Right ventricle myocardium inferior (tissue), 1 donor: ENCODE measurements at places on chromosomes 11 and 22. TPM values are rescaled to one million over a fixed set of nuclear protein-coding genes. Genes with fewer than 3 reads are reported as not detected.

The VWCE gene
- 1.0 TPM for total RNA-seq

GRCh38 chr22:29030618-29031226 lies 30.9 kb downstream of the C22orf31 start:
- DNase-seq = no peak

DNA sequence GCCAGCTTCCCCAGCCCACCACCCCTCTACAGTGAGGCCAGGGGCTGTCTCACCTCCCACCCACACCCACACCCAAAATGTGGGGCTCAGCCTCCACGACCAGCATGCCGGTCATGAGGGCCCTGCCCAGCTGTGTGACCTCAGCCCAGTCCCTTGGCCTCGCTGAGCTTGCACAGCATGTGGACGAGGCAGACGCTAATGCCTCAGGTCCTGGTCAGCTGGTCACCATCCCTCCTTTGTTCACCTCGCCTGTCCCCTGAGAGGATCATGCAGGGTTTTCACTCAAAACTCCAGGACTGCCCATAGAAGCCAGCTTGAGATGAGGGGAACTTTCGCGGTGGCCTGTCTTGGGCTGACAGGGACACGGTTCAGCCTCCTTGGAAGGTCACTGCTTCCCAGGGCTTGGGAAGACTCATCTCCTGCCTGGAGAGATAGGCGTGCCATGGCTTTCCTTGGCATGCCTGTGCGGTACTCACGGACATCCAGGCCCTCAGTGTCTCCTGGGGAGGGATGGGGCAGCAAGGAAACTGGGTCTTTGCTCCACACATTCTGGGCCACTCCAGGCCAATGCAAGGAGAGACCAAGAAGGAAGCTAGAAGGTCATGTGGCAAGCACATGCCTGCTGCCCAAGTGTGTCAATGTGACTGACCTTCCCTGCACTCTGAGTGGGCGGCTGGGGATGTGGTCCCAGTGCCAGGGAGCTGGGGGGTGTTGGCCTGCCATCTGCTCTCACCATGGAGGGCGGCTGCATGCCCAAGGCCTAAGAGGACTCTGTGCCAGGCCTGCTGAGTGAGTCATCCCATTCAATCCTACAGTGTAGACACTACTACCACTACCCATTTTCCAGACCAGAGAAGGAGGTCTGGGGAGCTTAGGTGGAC lies 3.2 kb upstream of the RTN4R start:
- DNase-seq = no peak

GRCh38 chr11:65404638-65405339 lies 17.8 kb upstream of the NEAT1 start:
- DNase-seq = peak; percentile 70

DNA sequence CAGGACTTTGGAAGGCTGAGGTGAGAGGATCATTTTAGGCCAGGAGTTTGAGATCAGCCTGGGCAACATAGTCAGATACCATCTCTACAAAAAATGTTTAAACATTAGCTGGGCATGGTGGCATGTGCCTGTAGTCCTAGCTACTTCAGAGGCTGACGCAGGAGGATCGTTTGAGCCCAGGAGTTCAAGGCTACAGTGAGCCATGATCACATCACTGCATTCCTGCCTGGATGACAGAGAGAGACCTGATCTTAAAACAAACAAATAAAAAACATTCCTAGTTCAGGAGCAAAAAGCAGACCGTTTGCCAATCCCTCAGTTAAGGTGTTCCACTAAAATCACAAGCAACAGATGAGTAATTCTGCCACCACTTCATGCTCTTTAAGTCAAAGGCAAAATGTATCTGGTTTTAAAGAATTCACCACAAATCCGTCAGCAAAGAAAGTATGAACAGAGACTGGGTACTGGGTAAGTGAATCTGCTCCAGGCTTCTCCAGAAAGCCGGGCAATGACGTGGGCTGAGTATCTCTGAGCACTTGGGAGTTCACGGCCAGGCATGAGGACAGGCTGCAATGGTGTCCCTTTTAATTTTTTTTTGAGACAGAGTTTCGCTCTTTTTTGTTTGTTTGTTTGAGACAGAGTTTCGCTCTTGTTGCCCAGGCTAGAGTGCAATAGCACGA lies 19.5 kb downstream of the CLTCL1 start:
- DNase-seq = no peak

DNA sequence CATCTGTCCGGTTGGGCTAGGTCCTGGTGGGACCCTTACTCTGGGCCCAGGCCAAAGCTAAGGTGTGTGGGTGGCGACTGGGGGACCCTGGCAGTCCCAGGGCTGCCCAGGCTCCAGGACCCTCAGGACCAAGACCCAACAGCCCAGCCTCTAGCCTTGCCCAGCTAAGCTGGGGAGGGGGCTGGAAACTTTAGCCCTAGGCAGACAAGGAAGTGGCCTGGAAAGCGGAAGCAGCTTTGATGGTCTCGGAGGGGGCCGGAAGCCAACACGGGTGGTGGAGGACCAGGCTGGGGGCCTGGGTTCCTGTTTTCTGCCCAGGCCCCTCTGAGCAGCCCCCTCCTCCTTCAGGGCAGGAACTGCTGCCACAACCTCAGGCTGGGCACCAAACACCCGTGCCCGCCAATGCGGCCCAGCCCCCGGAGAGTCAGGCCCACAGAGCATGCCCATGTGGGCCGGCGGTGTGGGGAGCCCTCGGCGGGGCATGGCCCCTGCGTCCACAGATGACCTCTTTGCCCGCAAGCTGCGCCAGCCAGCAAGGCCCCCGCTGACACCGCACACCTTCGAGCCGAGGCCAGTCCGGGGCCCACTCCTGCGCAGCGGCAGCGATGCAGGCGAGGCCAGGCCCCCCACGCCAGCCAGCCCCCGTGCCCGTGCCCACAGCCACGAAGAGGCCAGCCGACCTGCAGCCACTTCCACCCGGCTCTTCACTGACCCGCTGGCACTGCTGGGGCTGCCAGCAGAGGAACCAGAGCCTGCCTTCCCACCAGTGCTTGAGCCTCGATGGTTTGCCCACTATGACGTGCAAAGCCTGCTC lies 2.8 kb downstream of the SIPA1 start:
- peak; percentile 86 for DNase-seq

DNA sequence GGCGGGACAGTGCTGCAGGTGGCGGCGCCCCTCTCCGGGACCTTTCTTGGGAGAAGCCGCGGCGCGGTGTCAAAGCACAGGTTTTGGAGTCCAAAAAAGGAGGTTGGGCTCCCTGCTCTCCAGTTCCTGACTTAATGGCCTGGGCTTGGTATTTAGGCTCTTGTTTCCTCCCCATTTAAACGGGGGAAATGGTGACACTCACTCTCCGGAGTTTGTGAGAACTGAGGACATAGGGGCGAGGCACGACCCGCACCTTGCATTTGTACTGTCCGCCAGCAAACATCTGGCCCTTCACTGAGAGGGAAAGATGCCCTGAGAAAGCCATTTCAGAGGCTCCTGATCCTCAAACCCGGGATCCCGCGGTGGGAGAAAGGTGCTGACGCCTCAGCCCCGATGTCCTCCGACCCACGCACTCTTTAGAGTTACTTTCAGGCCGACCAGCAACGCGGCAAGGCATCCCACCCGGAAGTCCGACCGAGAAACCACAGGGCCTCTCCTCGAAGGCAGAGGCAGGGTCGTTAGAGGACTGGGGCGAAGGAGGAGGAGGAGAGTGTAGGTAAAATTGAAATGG lies 2.9 kb upstream of the WDR74 start:
- no peak for DNase-seq
